ELR (cell line): ENCODE measurements at places on chromosomes 13 and 19.

- peak; percentile 17 for DNase-seq
Observed at GRCh38 chr13:24381541-24382265, 72.3 kb downstream of the C1QTNF9 start.

GRCh38 chr19:34976611-34977010, 12.6 kb upstream of the ZNF792 start:
- no peak for DNase-seq

DNA sequence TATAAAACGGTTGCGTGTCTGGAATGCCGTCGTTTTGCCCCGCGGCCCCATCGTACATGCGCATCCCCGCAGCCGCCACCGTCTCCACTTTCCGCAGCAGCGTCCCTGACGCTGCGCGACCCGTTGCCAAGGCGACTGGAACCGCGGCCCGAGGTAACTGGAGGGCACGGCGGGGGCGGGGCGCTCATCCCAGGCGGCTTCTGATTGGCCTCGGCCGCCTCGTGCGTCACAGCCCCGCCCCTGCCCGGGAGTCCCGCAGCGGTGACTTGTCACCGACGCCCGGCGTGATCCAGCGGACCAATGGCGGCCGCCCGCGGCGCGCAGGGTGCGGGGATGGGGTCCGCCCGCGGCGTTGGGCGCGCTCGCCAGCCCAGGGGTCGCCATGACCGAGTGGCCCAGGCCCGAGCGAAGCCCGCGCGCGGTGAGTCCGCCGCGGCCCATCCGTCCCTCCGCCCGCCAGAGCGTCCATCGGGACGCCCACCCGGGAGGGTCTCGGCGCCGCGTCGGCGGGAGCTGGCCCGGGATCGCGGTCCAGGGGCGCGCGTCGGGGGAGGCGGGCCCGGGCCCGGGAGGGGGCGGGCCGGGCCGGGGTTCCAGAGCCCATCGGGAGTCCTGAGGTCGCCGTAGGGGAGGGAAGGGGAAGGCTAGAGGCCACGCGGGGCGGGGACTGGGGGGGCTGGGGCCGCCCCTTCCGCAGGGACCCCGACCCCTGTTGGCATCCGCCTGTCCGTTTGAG, at the start of gene ZSCAN1:
ZSCAN1 (plus strand) TSS at position 285 of the 736 bp plus-strand sequence. CDS start 3,812 bp downstream, outside the sequence.
- peak; percentile 69 for DNase-seq

DNA sequence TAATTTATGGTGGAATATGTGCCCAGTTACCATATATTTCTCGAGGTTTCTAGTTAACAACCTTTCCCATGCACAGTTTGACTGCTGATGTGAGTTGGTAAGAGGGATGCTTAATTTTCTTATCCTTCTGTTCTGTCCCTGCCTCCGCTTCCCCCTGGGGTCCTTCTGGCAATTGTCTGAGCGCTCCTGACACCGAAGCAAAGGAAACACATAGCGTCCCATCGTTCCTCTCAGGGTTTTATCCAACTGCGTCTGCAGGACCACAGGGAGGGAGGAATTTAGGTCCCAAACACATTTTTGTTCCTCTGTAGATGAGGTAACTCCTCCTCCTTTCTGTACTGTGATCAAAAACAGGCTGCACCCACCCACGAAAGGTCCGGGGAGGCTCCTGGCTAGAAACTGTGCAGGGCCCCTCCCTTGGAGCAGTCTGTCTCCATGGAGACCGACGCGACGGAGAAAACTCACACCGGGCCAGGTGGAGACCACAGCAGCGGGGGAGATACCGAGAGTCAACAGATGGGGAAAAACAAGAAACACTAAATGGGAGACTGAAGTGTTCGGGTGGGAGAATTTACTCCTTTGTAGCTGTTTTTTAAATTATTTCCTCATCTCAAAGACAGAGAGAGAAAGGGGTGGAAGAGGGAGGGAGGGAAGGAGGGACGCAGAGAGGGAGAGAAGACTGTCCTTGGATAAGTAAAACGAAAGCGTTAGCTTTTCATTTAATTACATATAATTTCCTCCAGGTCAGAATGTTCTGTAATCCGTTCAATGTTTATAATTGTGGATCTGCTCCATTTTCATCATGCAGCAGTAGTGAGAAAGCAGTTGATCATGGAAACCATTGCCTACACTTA, 191.8 kb upstream of the NBEA start:
- DNase-seq, result no peak

- DNase-seq, result no peak
Observed at GRCh38 chr19:5645409-5645808, 22.5 kb downstream of the SAFB start.

- DNase-seq, result no peak
Observed at GRCh38 chr13:73741111-73741510, 393.1 kb downstream of the KLF12 start.

DNA sequence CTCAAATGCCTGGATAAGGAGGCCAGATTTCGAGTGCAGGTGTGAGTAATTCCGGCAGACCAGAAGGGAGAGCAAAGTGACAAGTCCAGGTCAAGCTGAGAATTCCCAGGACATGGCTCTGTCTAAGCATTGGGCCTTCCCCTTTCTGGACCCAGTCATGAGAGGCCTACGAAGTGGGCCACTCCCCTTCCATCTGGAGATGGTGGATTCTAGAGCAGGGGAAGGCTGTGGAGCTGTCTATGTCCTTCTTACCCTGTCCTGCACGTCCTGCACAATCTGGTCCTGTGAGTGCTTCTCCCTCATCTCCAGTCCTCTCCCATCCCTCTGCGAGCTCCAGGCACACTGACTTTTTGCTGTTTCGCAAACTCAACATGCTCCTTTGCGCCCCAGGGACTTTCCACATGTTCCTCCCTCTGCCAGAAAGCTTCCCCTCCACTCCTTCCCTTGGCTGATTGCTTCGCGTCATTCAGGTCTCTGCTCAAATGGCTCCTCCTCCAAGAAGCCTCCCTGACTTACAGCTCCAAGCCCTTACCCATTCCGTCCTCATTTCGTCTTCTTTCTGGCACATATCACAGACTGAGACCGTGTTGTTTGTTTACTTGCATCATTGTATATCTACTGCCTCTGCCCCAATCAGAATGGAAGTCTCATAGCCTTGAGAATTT, 193.2 kb downstream of the URI1 start:
- no peak for DNase-seq

DNA sequence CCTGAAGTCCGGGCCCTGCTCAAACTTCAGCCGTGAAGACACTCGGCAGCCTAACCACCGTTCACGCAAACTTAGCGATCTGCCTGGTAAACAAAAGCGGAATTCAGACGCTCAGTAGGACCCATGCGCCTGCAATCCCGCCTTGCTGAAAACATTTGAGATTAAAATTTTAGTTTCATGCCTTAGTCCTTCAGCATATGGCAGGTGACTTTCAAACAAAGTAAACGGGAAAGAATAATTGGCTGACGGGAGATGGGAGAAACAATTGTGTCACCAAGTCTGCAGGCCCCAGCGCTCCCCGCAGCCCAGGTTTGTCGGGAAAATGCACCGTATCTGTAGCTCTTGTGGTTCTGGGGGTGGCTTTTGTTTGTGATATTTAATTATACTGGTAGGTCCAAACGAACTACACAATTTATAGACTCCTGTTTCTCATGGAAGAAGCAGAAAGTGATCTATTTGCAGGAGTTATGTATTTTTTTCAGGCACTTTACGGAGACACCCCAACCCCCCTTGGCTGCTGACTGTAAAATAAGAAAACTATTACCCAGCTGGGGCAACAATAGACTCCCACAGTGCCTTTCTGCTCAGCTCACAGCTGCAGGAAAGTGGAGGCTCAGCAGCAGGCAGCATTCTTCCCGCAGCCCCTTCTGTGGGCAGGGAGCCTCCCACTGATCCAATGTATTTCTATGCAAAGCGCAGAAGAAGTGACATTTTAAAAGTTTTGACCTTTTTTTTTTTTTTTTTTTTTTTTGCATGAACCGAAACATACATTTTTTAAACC, 94.8 kb downstream of the SOX1 start:
- DNase-seq, result no peak

DNA sequence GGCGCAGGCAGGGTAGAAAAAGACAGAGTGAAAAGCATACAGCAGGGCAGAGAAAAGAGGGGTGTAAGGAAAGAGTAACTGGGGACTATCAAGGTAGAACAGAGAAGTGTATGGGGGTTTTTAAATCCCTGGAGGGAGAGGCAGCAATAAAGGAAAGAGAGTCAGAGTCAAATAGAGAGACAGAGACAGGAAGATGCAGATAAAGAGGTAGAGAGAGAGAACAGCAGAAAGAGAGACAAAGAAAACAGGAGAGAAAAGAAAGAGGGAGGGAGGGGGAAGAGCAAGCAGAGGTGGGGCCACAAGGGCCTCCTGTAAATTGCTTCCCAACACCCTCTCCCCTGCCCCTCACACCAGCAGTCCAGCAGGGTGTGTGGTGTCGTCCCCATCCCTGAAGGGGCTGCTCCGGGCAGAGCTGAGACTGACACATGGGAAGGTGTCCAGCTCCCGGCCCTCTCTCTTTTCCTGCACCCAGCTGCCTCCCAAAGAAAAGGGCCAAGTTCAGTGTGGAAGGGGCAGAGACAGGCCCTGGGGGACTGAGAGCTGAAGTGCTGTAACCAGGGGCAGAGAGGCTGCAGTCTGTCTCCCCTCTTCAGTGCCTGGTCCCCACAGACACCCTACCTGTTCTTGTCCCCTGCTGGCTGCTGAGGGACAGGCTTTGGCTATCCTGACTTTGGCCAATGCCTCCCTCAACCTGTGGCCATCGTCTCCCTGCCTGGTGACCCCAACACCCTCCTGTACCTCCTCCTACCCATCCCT, 17.4 kb upstream of the POU2F2 start:
- no peak for DNase-seq

GRCh38 chr19:33499248-33499647, 22.3 kb downstream of the PEPD start:
- no peak for DNase-seq

DNA sequence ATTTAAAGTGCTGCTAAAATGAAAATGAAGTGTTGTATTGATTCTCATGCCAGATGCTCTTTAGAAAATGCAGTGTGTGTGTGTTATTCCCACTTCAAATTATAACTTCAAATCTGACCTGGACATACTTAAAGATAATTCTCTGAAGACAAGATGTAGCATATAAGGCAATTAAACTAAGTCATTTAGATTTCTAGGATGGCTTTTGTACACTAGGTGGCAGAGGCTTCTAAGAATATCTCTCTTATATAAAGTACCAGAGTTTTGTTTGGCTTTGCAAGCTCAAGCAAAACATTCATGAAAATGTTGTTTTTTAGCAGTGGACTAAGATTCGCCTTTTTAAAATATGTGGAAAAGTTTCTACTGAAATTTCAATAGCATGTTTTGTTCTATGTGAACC, 407.2 kb downstream of the GPC5 start:
- DNase-seq, result no peak

DNA sequence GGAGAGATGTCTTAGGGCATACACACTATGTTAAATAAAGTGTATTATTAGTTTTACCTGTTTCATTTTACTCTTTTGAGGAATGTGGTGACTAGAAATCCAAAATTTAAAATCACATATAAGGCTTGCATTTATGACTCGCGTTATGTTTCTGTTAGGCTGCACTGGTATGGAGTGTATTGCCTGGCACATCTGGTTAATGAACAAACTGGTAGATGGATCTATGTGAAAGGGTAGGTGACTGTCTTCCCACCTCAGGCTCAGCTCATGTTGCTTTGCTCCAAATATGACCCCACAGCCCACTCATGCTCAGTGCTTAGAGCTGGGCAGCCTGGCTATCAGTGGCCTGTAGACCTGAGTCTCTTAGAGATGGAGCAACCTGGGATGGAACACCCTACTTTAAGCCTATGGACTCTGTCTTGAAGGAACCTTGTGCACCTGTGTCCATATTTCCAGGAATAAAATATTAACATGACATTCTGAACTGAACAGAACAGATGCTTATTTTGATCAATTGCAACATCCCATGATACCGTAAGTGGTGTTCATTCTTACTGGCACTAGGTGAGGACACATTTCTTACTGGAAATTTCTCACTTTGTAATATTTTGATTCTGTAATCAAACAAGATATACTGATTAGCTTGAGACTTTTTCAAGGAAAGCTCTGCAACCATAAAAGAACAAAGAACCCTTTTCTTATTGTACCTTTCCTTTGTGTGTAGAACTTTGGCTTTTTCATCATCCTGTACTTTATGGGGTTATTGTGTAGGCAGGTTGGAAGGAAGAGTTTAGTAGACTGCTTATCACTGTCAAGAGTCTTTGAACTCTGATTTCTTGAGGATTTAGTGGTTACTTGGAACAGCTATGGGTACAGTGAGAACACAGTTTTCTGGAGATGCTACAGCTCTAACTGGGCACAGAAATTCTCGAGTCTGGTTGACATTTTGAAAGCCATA, 9.6 kb upstream of the OLFM4 start:
- DNase-seq, result no peak

GRCh38 chr19:53579518-53579917, 41.6 kb downstream of the ZNF331 start:
- DNase-seq, result no peak

DNA sequence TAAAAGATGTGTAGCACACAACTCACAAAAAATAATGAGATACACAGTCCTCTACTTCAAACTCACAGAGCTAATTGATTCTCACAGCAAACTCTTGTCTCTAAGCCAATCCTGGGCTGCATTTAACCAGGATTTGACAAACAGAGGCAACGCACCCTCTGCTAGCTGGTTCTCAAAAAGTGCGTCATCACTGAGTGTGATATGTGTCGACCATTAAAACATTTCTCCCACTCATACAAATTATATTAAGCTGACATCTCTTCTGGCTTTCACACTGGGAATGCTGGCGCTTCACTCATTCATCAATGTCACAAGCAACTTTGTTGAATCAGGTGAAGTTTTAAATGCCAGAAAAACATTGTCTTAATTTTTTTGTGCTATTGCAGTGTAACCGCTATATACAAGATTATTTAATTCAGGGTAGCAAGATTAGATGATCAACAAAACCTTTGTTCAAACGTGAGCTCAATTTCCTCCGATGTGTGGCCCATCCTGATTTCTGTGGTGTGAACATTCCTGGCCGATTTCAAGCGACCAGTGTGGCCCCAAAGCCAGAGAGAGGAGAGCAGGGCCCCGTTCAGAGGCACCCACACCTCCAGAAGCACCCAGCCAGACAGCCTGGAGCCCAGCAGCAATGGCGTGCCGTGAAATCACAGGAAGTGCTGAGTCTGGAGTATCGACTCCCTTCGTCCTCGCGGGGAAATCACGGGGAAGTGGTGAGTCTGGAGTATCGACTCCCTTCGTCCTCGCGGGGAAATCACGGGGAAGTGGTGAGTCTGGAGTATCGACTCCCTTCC, 49.4 kb downstream of the RASA3 start:
- no peak for DNase-seq

- DNase-seq, result no peak
Observed at GRCh38 chr19:8519388-8519787, 5.4 kb upstream of the ZNF414 start.

- no peak for DNase-seq
Observed at GRCh38 chr13:22012686-22013085, 341.8 kb downstream of the FGF9 start.
